ENCODE measurements at places on chromosomes 13 and 19.
A peak's percentile ranks its signal among the peaks of the same experiment; 100 is the strongest.

DNA sequence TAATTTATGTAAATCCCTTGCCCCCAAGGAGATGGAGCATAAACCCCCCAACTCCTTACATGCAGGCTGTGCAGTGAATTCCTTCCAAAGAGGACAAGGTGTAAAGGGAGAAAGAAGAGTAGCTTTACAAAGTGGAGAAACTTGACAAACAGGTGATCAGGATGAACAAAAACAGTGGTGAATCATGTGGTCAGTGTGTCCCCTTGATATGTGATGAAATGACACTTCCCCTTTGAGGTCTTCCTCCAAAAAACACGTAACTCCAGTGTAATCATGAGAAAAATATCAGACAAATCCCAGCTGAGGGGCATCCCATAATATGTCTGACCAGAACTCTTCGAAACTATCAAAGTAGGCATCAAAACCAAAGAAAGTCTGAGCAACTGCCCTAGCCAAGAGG lies 29.5 kb upstream of the AKT2 start:
- DNase-seq = no peak

DNA sequence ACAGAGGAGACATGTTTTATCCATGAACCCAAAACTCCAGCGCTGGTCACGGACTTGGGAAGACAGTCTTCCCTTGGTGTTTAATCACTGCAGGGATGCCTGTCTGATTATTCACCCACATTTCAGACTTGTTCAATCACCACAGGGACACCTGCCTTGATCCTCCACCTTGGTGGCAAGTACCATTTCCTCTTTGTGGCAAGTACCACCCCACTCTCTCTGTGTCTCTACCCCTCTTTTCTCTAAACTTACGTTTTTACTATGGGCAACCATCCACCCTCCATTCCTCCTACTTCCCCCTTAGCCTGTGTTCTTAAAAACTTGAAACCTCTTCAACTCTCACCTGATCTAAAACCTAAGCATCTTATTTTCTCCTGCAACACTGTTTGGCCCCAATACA lies 16.8 kb downstream of the ZNF83 start:
- no peak for DNase-seq

GRCh38 chr19:1487576-1488281 lies 2.4 kb downstream of the PCSK4 start:
- no peak for DNase-seq

GRCh38 chr13:114129649-114130062 lies 2.8 kb downstream of the RASA3 start:
- no peak for DNase-seq

DNA sequence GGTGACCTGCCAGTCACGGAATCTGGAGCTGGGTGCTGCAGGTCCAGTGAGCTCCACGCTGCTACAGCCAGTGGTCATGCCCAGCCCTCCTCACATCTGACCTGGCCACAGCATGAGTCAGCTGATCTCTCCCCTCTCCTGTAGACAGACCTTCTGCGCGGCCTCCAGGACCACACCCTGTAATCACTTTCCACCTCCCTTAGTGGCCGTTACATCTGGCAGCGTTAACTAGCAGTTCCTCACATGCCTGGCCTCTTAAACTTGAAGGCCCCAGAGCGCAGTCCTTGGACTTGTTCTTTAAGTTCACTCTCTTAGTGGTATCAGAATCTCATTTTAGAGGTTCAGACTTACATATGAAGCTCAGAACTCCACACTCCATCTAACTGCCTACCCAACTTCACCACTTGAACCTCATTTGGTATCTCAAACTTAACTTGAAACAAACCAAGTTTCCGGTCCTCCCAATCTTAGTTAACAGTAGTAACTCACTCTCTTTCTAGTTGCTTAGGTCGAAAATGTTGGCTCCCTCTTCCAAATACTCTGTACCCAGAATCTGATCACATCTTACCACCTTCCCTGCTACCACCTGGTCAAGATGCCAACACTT lies 22.7 kb downstream of the MIPEP start:
- DNase-seq = no peak

- no peak for DNase-seq
These were observed 998.3 kb downstream of the EFNB2 start for GRCh38 chr13:105537113-105537512.

DNA sequence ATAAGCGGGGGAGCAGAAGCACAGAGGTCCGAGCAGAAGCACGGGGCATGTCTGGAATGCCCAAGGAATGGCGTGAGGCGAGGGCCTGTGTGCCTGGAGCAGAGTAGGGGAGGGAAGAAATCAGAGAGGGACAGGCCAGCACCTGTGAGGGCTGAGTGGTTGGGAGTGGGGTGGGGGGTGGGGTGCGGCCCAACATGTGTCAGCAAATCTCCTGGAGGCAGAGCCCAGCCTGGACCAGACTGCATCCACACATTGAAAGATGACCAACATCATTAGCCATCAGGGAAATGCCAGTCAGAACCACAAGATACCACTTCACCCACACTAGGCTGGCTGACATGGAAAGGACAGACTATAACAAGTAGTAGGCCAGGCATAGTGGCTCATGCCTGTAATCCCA lies 11.2 kb downstream of the CLASRP start:
- DNase-seq = no peak

DNA sequence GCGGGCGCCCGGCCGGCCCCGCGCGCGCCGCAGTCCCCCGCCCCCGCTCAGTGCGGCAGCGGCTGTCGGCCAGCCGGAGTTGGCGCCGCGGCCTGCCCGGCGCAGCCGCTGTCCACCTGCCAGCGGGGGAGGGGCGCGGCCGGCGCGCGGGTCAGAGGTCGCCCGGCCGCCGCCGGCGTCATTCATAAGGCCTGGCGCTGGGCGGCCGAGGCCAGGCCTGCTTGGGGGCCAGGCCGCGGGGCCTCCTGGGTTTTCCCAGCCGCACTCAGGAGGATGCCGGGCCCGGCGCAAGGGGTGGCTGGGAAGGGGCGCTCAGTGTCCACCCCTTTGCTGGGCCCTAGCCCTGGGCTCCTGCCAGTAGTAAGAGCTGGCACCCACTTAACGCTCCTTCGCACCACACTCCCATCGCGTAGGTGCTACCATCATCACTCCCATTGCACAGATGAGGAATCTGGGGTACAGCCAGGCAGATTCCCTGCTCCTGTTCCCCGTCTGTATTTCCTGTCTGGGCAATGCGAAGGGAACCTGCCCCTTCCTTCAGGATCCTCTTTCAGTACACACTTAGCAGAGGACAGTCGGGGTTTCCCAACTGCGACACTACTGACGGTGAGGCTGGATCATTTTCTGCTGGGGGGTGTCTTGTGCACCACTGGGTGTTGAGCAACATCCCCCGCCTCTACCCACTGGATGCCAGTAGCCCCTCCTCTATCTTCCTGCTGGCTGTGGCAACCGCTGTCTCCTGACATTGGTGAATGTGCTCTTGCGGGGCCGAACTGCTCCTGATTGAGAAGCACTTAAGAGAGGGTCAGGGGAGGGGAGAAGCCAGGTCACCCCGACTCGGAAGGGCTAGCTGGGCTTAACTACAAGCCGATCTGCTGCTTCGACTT lies 846 bp upstream of the PRKACA start:
- DNase-seq = peak; percentile 73

DNA sequence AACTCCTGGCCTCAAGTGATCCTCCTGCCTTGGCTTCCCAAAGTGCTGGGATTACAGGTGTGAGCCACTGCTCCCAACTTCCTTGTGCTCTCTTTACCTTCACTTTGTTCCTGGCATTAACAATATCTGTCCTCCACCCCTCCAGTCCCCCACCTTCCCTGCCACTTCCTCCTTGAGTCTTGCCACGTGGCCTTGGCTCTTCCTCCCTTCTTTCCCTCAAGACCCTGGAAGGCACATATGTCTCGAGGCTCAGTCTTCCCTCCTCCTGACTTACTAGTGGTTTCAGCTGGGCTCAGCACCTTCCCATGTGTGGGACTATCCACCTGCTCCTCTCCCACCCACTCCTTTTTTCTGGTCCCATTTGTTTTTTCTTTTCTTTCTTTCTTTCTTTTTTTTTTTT lies 70.6 kb downstream of the IER2 start:
- DNase-seq = no peak

DNA sequence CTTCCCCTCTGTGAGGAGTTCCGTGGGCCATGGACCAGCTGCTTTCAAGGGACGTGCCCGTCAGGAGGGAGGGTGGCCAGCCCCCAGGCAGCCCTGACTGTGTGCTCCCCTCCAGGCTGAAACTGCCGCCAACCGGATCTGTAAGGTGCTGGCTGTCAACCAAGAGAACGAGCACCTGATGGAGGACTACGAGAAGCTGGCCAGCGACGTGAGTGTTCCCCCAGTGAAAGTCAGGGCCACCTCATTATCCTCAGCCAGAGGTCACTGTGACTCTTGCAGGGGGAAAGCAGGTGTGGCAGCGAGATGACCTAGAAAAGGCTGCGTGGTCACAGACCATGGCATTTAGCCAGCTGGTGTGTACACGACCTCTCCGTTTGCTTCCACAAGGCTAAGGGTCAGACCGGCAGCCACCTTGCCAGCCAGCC lies 29.9 kb downstream of the CAPN12 start:
- no peak for DNase-seq

GRCh38 chr13:75369981-75370380 lies 112.0 kb downstream of the TBC1D4 start:
- no peak for DNase-seq

DNA sequence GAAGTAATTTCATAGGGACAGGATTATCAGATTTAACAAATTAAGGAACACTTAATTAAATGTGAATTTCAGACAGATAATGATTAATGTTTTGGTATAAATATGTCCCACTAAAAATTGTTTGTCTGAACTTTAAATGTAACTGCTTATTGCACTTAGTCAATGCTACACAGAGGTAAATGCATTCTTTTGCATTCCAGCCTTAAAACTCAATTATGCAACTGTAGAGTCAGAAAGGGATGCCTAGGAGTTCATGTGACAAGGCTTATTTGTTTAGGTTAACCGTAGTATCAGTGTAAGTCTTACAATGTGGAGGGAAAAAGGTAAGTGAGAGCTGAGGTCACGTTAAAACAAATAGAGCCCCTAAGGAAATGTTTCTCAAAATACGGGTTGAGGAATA lies 347.2 kb upstream of the ARGLU1 start:
- DNase-seq = no peak

- no peak for DNase-seq
These were observed 840.2 kb downstream of the UQCRFS1 start for GRCh38 chr19:28372576-28373247.

GRCh38 chr13:60838581-60838980 lies 441.6 kb downstream of the TDRD3 start:
- peak; percentile 7 for DNase-seq

DNA sequence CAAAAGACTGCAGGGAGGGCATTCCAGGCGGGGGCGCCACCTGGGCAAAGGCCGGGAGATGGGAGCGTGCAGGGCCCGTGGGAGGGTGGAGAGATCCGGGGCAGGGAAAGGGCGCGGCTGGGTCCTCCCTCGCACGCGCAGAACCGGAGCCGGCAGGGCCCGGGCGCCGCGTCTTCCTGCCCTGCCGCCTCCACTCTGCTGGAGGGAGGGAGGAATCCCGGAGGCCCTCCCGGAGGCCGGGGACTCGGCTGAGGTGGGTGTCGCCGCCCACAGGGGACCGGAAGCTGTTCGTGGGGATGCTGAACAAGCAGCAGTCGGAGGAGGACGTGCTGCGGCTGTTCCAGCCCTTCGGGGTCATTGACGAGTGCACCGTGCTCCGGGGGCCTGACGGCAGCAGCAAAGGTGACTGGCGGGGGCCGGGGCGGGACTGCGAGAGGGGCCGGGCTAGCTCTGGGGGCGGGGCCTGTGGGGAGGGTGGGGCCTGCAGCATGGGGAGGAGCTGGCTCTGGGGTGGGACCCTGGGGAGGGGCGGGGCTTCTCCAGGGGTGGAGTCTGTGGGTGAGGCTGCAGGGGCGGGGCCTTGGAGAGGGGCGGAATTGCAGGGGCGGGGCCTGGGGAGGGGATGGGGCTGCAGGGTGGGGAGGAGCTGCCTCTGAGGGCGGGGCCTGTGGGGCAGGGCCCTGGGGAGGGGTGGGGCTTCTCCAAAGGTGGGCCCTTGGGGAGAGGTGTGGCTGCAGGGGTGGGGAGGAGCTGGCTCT lies 51.3 kb downstream of the CELF5 start:
- DNase-seq = peak; percentile 34

GRCh38 chr19:2652504-2653099 lies 49.9 kb downstream of the GNG7 start:
- DNase-seq = no peak

DNA sequence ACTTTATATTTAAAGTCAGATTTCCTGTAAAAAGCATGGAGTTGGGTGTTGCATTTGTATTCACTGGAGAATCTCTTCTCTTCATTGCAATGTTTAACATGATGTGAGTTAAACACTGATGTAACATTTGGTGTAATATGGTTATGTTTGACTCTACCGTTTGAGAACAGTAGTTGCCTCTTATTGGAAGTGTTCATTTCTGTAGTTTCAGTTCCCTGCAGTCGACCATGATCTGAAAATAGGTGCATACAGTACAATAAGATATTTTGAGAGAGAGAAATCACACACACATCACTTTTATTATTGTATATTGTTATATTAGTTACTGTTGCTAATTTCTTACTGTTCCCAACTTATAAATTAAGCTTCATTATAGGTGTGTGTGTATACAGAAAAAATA lies 105.2 kb upstream of the SPACA7 start:
- no peak for DNase-seq

GRCh38 chr13:60433505-60433904 lies 36.5 kb downstream of the TDRD3 start:
- no peak for DNase-seq

- no peak for DNase-seq
These were observed 246.3 kb upstream of the RFC3 start for GRCh38 chr13:33571618-33572017.

DNA sequence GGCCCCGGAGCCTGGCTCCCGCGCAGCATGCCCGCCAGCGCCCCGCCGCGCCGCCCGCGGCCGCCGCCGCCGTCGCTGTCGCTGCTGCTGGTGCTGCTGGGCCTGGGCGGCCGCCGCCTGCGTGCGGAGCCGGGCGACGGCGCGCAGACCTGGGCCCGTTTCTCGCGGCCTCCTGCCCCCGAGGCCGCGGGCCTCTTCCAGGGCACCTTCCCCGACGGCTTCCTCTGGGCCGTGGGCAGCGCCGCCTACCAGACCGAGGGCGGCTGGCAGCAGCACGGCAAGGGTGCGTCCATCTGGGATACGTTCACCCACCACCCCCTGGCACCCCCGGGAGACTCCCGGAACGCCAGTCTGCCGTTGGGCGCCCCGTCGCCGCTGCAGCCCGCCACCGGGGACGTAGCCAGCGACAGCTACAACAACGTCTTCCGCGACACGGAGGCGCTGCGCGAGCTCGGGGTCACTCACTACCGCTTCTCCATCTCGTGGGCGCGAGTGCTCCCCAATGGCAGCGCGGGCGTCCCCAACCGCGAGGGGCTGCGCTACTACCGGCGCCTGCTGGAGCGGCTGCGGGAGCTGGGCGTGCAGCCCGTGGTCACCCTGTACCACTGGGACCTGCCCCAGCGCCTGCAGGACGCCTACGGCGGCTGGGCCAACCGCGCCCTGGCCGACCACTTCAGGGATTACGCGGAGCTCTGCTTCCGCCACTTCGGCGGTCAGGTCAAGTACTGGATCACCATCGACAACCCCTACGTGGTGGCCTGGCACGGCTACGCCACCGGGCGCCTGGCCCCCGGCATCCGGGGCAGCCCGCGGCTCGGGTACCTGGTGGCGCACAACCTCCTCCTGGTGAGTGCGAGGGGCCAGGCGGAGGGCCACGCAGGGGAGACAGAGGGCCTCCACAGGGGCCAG lies at the start of gene KL:
Gene KL (plus strand): TSS at position 10 of the 909 bp plus-strand sequence. CDS start 18 bp downstream, at position 28.
- DNase-seq = no peak

- DNase-seq = no peak
These were observed 2.3 kb downstream of the NCCRP1 start for GRCh38 chr19:39199025-39199424.

GRCh38 chr13:51222686-51223559 lies 725 bp downstream of the FAM124A start:
- DNase-seq = no peak

Data from thymus (tissue), 14 donors.